ENCODE measurements at places on chromosomes 6 and 20.
A peak's percentile ranks its signal among the peaks of the same experiment; 100 is the strongest.

DNA sequence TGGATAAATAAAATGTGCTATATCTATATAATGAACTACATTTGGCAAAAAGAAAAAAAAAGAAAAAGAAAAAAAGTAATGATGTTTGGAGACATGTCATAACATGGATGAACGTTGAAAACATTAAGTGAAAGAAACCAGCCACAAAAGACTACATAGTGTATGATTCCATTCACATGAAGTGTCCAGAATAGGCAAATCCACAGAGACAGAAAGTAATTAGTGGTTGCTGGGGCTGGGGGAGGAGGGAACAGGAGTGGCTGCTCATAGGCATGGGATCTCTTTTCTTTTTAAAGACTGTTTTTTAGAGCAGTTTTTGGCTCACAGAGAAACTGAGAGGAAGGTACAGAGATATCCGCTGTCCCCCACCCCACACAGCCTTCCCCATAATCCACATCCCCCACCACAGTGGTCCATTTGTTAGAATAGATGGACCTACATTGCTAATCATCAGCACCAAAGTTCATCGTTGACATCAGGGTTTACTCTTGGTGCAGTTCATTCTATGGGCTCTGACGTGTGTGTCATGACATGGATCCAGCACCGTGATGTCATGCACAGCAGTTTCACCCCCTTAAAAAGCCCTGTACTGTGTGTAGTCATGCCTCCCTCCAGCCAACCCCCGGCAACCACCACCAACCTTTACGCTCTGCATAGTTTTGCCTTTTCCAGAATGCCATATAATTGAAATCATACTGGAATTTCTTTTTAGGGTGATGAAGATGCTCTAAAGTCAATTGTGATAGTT is 240.9 kb upstream of the RREB1 start:
- DNase-seq, result no peak

GRCh38 chr6:106536851-106537250 is 92.4 kb downstream of the RTN4IP1 start:
- DNase-seq, result no peak

DNA sequence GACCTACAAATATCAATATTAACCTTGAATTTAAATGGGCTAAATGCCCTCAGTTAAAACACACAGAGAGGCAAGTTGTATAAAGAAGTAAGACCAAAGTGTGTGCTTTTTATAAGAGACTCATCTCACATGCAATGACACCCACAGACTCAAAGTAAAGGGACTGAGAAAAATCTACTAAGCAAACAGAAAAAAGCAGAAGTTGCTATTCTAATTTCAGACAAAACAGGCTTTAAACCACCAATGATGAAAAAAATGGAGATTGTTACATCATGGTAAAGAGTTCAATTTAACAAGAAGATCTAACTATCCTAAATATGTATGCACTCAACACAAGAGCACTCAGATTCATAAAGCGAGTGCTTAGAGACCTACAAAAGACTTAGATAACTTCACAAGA is 741.9 kb upstream of the MARCKS start:
- DNase-seq, result no peak

DNA sequence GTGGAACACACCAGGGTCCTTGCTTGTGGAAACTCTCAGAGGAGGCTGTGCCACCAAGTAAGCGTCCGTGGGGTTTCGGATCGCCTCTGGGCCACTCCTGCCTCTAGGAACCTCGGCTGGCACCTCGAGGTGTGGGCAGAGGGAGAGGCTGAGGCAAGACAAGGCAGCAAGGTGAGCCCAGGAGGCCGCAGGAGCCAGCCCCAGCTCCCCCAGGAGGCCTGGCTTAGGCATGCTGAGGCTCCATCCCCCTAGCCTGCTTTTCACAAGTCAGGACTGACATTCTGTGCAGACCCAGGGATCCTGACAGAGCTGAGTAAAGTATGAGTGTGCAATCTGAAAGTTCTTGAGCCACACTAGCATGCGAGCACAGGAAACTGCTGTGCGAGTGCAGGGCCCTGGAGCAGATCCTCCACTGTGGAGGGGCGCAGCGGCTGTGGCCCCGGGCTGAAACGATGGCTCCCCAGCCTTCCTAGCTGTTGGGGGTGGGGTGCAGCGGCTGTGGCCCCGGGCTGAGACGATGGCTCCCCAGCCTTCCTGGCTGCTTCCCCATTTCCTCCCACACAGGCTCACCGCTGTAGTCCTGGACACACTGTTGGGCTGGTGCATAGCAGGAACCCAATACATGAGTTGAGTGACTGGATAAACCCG is 75.2 kb upstream of the CD93 start:
- DNase-seq, result no peak

GRCh38 chr6:105487040-105487790 is 84.3 kb upstream of the PREP start:
- DNase-seq, result no peak

DNA sequence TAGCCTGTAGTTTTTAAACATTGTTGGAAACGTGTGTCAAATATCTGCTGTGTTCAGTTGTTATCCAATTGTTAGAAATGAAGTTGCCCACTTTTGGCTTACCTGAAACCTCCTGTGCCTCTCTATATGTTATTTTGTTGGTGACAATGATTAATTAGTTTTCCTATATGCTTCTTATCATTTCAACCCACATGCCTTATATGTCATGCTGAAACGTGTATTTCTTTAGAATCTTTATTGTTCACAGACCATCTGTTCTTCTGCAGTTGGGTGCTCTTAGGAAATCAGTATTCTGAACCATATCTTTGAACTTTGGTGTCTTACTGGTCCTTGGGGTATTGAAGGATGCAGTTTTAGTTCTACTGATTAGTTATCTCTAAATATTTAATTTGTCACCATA is 91.2 kb upstream of the SCGN start:
- DNase-seq, result no peak

GRCh38 chr20:21618759-21619416 is 86.6 kb upstream of the PAX1 start:
- no peak for DNase-seq

- no peak for DNase-seq
These were observed 160.8 kb downstream of the PDE7B start for GRCh38 chr6:136012198-136012887.

GRCh38 chr6:163008186-163008585 is 280.4 kb downstream of the PACRG start:
- no peak for DNase-seq

- no peak for DNase-seq
These were observed 35.3 kb downstream of the DUSP22 start for GRCh38 chr6:327538-328116.

DNA sequence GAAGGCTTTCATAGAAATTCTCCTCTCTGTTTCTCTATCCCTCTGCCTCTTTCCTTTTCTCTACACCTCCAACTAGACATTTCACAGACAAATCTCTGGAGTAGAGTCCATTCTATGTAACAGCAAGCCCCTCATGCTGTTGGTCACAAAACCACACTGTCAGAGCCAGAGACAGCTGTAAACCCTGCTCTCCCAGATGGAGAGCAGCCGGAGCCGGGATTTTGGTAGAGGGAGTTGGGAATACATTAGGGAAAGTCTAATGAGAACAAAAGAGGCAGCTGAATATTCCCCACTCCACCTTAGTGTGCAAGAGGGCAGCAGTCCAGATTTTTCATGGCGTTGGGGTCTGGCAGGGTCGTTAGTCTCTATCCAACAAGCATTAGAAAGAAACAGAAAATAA is 68.3 kb upstream of the EDN1 start:
- DNase-seq, result peak; percentile 41

DNA sequence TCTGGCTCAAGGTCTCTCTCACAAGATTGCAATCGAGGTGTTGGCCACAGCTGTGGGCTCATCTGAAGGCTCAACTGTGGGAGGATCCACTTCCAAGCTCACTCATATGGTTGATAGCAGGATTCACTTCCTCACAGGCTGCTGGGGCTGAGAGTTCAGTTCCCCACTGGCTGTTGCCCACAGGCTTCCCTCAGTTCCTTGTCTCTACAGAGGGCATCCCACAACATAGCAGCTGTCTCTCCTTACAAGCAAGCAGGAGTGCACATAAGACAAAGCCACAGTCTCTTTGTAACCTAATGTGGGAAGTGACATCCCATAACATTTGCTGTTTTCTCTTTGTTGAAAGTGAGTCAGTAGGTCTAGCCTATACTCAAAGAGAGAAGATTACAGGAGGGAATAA is 14.0 kb downstream of the SPATS1 start:
- DNase-seq, result no peak

DNA sequence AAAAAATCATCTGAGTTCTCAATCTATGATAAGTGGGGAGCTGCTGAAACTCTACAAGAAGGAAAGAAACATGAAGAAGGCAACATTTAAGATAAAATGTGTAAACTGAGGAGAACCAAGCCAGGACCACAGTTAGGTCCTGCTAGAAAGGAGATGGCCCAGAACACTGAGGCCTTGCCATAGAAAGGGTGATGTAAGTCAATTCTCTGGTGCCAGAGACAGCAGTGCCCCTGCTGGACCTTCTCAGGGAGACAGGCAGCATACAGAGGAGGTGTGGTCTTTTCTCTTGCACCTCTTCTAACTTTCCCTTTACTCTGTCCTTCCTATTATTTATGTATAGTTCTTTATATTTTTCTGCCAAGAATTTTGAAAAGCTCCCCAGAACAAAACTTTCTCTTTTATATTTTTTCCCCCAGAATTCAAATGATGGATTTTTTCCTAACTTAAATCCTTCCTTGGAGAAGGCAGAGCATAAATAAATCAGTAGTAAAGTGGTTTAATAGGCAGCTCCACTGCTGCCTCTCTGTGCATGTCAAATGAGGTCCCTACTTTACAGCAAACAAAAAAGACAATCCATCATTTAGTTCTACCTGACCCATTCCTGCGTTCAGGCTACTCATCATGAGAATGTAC is 9.0 kb downstream of the UQCC2 start:
- no peak for DNase-seq

DNA sequence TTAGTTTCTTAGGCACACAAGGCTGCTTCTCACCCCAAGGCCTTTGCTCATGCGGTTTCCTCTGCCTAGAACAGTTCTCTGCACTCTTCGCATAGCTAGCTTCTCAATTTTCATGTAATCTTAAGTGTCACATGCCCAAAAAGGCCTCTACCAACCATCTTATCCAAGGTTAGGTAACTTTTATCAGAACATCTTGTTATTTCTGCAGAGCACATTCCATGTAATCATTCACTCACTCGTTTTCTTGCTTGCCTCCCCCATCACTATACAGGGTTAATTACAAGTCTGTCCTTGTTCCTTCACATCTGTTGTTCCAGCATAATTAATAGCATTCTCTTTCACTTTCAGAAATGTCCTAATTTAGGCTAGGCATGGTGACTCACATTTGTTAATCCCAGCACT is 53.8 kb downstream of the NCOA6 start:
- DNase-seq, result no peak

- DNase-seq, result no peak
These were observed 156.0 kb downstream of the TBC1D7 start for GRCh38 chr6:13172291-13172690.

GRCh38 chr6:118810420-118811027 is 83.4 kb upstream of the ASF1A start:
- DNase-seq, result no peak

GRCh38 chr6:126513198-126513597 is 173.3 kb downstream of the CENPW start:
- no peak for DNase-seq

DNA sequence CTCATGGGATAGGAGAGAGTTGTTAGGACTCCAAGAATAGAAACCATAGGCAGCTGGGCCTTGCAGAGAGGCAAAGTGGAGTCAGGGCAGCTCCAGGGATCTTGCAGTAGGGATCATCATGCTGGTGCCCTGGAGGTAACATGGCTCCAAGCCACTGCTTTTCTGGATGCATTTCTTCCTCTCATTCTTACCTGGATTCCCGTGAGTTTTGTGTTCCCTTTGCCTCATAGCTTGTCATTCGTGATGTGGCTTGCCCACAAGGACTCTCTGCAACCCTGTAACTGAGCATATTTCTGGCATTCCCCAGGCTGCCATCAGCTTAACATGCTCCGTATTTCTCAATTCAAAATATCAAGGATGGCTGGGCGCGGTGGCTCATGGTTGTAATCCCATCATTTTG is 5.3 kb downstream of the NHLRC1 start:
- DNase-seq, result no peak

DNA sequence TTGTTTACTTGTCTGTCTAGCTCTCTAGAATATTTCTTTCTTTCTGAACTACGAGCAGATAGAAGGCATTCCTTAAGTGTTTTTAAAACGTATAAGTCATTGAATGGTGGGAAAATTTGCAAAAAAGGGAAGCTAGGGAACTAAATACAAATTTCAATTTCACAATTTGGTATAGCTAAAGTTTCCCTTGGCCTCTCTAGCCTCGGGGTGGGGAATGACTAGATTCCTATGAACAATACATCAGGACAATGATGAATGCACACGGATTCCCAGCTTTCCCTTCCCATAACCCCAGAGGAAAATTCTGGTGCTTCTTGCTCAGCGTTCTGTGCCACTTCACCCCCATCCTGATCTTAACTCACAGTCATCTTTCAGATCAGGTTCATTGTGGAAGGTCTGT is 113.3 kb upstream of the ASF1A start:
- no peak for DNase-seq

DNA sequence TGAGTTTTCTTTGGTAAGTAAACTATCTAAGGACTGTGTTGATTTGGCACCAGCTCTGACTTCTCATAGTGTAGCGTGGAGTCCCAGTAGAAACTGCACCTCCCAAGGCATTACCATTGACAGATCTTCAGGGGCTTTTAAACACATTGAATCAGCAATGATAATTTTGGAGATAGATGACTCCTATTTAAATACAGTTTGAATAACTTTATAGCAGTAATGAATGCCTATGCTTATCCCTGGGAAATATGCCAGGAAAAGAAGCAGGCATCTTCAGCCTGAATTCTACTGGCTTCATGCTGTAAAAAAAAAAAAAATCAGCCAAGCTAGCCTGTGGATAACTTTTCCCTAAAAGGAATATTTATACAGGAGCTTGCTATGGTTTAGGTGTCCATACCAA is 895.9 kb downstream of the EYS start:
- DNase-seq, result no peak
